Suppressor macrophage (primary cell): ENCODE measurements at places on chromosomes 2 and 18.
A peak's percentile ranks its signal among the peaks of the same experiment; 100 is the strongest.

- DNase-seq, result peak; percentile 99
Observed at GRCh38 chr2:134739879-134740301, 21.1 kb upstream of the TMEM163 start.

GRCh38 chr2:10136101-10136934, 13.8 kb downstream of the RRM2 start:
- DNase-seq, result no peak

- no peak for DNase-seq
Observed at GRCh38 chr18:45522371-45522770, 92.9 kb upstream of the SLC14A2 start.

DNA sequence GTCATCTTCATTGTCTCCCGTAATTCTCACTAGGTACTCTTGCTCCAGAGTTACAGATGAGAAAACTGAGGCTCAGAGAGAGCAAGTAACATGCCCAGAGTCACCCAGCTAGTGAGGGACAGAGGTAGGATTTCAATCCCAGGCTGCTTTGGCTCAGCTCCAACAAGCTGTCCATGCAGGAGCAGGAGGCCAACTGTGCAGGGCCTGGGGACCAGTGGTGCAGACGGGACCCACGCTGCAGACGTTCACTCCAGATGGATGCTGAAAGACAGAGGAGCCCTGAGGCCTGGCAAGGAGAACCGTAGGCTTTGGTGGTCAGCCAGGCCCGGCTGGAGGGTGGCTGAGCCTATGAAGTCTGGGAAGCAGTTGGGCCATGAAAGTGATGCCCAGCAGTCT, 102.6 kb downstream of the MCFD2 start:
- no peak for DNase-seq

- DNase-seq, result no peak
Observed at GRCh38 chr2:178506101-178506500, 25.8 kb downstream of the PLEKHA3 start.

DNA sequence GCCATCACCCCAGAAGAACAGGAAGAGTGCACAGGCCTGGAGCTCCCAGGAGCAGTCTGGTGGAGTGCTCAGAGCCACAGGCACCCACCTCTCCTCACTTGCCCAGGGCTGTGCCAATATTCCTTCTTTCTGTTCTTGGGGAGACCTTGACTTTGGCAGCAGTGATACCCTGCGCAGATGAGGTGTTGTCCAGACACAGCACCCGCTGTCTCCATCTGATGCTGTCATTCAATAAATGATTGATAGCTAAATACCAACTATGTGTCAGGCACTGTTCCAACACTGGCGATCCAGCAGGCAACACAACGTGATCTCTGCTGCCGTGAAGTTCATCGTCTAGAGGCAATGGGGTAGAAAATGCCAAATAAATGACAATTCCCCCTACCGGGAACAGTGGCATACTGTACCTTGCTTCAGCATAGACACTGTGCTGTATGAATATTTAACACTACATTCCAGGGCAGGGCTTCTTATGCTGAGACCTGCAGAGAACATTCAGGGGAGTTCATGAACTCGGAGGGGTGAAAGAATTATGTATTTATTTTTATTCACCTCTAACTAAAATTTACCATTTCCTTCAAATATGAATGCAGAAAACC, 320.5 kb upstream of the NCKAP5 start:
- no peak for DNase-seq

- DNase-seq, result no peak
Observed at GRCh38 chr2:14257801-14258507, 374.6 kb upstream of the LRATD1 start.

- no peak for DNase-seq
Observed at GRCh38 chr18:64384101-64384500, 235.2 kb upstream of the LINC00305 start.

- no peak for DNase-seq
Observed at GRCh38 chr2:176003958-176004357, 1.9 kb upstream of the LNPK start.

DNA sequence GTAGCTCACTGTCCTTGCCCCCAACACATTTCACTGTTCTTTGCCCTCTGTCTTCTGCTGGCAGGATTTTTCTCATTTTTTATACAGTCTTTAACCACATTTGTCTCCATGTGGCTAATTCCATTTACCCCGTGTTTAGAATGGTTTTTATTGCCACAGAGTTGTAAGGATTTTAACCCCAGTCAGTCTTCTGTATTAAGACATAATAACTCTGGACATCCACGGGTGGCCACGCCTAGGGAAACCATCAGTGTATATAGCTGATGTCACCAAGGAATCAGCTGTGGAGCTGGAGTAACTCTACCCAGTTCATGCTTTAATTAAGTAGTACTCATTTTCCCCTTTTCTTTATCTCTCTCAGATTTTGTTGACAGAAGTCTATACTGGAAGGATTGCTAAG, 139.8 kb downstream of the MAP4K4 start:
- no peak for DNase-seq

DNA sequence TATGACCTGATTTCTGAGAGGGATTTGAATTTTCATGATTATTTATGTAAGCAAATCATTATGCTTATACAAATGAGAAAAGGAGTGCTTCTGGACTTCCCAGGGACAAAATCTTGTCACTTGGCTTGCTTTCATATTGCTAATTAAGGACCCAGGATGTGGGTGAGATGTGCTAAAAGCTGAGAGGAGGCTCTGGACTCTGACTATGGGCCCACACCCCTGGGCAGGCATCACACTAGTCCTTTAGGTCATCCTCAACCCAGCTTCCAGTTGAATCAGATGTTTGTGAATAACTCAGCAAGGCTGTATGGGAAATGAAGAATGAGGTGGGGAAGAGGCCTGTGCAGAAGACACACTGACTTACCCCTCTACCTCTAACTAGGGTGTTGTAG, 11.9 kb downstream of the IL1B start:
- no peak for DNase-seq

DNA sequence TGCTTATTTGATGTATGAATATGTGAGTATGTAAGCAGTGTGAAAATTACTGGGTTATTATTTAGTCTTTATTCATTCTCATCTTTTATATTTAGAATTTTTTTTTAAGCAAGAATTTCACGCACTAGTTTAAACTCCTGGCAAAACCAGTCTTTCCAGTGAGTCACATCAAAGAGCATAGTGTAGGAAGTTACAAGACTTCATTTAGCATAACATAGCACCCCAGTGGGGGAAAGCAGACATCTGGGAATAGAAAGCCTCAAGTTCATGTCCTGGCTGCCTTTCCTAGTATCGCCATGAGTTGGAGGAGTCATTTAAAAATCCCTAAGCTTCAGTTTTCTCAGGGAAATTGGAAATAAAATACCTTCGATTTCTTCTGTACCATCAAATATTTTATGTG, 408.3 kb downstream of the NUP35 start:
- DNase-seq, result no peak

GRCh38 chr2:231306791-231307393, 88.6 kb upstream of the B3GNT7 start:
- DNase-seq, result no peak

GRCh38 chr18:48000701-48001100, 70.2 kb upstream of the SMAD2 start:
- no peak for DNase-seq

DNA sequence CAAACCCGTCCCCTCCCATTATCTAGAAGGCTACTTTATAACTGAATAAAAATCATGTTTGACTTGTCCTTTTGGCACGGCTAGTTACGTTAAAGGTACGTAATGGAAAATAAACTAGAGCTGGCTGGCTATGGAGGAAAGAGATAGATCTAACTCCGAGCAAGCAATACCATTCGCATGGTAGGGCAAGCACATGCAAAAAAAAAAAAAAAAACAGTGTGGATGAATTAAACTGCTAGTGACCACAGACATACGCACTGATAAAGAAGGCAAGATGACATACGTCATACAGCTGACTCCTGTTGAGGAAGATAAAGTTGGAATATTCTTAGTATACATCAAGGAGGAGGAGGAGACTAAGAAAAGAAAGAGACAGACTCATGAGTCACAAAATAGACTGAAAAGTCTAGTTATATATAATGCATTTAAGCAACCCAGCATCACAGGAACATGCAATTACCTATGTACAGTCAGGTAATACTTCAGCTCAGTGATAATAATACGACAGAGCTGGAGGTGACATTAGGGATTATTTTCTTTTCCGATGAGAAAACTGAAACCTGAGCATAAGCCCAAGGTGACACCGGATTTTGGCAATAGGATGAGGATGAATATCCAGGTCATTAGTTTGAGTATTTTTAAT, 37.9 kb upstream of the NARS1 start:
- DNase-seq, result no peak

DNA sequence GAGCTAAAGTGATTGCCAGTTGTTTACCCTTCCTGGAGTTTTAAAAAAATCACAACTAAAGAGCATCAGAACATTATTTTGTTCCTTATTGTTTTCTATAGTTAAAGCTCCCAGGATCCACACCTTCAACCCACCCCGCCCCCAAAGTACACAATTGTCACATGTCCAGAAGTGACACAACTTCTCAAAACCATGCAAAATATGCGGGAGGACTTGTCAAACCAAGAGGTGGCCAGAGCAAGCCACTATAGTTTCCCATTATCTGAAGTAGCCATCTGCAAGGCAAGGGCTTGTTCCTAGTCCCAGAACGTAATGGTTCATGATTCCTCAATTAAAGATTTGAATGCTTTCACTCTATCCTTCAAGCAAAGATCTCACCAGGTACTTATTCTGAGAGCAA, 9.9 kb upstream of the INO80C start:
- no peak for DNase-seq

DNA sequence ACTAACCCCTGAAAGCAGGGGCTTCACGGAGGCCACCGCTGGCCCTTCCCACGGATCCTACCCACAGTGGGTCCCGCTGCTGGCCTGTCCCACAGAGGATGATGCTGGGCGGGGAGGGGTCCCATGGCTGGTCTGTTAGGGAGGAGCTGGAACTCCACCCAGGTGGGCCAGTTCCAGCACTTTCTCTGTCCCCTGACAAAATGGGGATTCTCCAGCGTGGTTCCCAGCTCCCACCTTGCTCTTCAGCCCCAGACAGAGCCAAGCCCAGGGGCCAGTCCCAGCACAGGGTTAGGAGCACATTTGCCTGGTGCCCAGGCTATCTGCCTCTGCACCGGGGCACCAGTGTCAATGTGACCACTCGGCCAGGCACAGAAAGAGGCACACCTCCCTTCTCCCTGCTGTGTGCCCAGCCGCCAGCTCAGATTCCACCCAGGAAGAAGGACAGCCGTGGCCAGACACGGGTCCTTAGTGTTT, 50.0 kb downstream of the ANKMY1 start:
- DNase-seq, result no peak

GRCh38 chr2:173159791-173160463, 84.3 kb downstream of the MAP3K20 start:
- DNase-seq, result peak; percentile 89

DNA sequence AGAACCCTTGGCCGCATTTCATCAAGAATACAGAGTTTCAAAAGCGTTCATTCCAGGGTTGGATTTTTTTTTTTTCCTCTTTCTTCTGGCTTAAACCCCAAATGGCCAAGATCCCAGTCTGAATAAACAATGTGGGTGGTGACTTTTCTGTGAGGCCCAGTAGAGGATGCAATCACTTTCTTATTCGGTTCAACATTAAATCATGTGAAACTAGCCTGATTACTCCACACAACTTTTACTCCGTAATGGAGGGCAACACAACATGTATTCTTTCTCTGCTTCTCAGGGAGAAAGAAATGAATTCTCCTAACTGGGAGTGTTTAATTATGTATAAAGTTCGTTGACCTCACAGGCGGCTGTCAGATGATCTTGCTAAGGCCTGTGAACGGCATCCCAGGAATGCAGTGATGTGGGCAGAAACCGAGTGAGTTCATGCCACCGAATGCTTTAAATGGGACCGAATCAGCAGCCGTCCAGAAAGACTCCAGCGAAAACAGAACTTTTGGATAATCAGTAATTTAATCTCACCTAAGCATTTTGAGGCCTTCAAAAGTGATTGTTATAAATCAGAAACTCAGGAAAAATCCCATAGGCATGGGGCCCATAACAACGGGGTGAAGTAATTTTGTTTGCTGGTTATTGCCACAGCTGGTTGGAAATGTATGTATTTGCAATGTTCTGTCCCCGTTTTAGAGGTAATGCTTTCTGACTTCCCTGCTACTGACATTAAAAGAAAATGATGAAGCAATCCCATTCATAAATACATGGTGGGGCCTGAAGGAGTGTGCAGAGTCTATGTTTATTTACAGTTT, 81.5 kb downstream of the BCL2 start:
- peak; percentile 60 for DNase-seq

DNA sequence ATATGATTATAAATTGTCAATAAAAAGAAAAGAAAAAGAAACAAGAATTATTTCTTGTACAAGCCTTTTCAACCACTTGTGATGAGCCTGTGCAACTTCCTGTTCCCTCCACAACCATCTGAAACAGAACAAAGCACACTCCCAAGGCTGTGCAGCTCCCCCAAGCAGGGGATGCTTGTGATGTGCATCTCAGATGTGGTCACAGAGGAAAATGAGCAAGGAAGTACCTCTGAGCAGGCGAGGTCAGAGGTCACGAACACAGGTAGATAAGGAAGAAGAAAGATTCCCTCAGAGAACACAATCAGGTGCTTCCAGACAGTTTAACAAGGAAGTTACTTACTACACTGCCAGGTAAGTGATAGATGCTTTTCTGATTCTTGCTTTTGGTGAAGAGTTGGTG, 274.8 kb upstream of the SLC39A10 start:
- DNase-seq, result no peak

DNA sequence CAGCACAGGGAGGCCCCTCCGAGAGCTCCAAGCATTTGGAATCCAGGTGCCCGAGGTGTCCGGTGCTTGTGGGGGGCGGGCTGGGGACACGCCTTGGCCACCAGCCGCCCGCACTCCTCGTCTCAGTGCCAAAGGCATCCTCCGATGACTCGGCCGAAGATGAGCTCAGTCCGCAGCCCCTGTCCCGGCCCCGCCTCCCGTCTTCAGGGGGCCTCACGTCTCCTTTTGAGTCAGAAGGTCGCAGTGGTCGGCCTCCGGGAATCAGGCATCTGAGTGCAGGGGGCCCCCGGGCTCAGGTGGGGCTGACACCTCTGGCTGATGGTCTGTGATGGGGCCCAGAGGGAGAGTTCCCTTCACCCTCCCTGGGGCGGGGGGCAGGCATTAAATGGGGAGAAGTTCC, 74.8 kb downstream of the NFATC1 start:
- DNase-seq, result no peak

GRCh38 chr2:127024769-127025358, 82.1 kb downstream of the BIN1 start:
- no peak for DNase-seq

DNA sequence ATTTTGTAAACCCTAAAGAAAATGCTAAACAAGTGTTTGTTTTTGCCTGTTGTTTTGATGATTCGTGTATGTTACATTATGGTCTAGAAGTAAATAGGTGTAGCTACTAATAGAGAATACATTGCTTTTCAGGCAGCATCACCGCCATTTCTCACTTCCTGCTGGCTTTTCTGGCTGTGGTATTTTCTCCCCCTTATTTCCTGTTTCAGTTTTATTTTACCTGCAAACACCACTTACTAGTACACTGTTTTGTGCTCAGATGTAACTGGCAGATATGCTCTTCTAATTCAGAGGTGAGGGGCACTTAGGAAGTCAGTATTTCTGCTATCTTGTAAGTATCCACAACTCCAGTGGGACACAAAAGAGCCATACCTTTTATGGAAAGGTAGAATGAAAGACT, 38.1 kb upstream of the SLC3A1 start:
- DNase-seq, result no peak

- peak; percentile 7 for DNase-seq
Observed at GRCh38 chr2:1400943-1401735, 12.1 kb upstream of the TPO start.
